ENCODE measurements at places on chromosomes 1 and 21. TPM values are rescaled to one million over a fixed set of nuclear protein-coding genes. Genes with fewer than 3 reads are reported as not detected.
A peak's percentile ranks its signal among the peaks of the same experiment; 100 is the strongest.

KPRP gene
- total RNA-seq, result not detected

AIRE gene
- 0.75 TPM for total RNA-seq

REN gene
- not detected for total RNA-seq

GPR37L1 gene
- total RNA-seq, result not detected

CD48 gene
- not detected for total RNA-seq

MROH7 gene
- total RNA-seq, result 2.0 TPM

GRCh38 chr1:229643996-229644745 is 18.1 kb downstream of the URB2 start:
- peaks cover 31% of the 10 kb centered on the region for H3K36me3 ChIP-seq
- no peaks in the 10 kb centered on the region for H3K27me3 ChIP-seq
- no peak overlapping the region for H3K27ac ChIP-seq
- no peak overlapping the region for H3K4me3 ChIP-seq

DNA sequence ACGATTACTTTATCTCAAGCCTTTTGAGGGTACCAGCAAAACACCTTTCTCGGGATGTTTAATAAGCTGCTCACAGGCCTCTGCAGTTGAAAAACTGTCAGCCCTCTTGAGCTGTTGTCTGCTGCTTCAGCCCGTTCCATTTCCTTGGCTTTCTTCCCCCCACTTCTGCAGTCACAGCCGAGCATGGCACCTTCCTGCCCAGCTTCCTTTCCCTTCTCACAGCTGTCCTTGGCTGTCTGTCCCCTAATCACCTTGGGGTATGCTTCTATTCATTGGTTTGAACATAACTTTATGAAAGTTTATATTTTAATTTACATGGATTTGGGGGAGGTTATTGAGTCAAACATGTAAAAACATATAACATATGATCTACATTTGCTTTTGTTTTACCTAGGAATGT is 6.9 kb upstream of the PROX1 start:
- H3K36me3 ChIP-seq, result no peaks in the 10 kb centered on the region
- H3K4me3 ChIP-seq, result no peak overlapping the region
- H3K4me1 ChIP-seq, result peaks cover 12% of the 10 kb centered on the region
- H3K27me3 ChIP-seq, result peaks cover 41% of the 10 kb centered on the region
- no peak overlapping the region for H3K27ac ChIP-seq

GRCh38 chr1:1089731-1090423 is 15.8 kb upstream of the RNF223 start:
- H3K36me3 ChIP-seq, result no peaks in the 10 kb centered on the region
- H3K4me3 ChIP-seq, result no peak overlapping the region
- no peak for DNase-seq
- H3K4me1 ChIP-seq, result no peaks in the 10 kb centered on the region

DNA sequence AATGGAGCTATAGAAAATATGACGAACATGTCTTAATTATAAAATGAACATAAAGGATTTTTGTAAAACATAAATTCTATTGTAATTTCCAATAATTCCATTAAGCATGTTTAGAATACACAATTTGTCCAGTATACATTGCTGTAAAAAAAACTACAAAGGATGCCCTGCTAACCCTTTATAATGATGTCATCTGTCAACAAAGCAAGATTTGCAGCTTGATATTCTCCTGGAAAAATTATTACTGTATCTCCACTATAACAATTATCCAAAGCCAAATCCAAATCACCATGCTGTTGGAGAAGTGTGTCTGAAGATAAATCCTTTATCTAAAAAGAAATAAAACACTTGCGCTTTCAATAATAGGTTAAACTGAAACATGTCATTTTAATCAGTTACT is 47.6 kb downstream of the SHCBP1L start:
- H3K27ac ChIP-seq, result no peak overlapping the region
- H3K36me3 ChIP-seq, result no peaks in the 10 kb centered on the region
- H3K4me1 ChIP-seq, result no peaks in the 10 kb centered on the region
- DNase-seq, result no peak
- no peaks in the 10 kb centered on the region for H3K27me3 ChIP-seq
- no peak overlapping the region for H3K4me3 ChIP-seq

DNA sequence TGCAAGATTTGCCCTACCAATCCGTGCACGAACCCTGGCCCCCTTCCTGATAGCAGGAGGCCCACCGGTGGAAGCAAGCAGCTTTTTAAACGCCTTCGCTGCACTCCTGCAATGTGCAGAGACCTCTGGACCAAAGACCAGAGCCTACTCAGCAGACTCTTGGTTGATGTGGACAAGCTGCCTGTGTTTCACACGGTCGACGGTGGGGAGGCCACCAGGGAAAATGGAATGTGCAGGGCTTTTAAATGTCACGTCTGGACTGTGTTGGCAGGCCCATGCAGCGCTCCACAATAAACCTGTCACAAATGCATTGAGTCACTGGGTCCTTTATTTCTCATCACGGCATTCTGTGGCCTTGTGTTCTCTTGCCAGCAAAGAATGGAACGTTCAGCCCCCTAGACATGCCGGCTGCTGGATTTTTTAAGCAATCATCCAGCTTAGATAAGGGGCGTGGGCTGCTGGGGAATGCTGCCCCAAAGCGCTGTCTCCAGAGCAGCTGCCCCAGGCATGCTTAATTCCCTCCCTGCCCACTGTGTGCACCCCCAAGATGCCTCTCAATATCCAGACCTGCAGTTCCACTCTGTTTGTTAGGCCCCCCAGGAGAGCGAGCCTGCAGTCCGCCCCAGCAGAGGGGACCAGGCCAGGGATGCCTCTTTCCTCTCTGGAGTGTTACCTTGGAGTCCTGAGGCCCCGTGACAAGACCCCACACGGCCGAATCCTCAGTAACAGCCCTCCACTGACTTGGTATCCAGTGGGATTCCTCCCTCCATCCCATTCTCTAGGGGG is 71.3 kb downstream of the ATP5PO start:
- no peaks in the 10 kb centered on the region for H3K27me3 ChIP-seq
- DNase-seq, result peak; percentile 62
- H3K4me3 ChIP-seq, result no peak overlapping the region
- H3K4me1 ChIP-seq, result no peaks in the 10 kb centered on the region
- H3K27ac ChIP-seq, result no peak overlapping the region

GRCh38 chr1:89724369-89725010 is 91.6 kb downstream of the LRRC8C start:
- no peaks in the 10 kb centered on the region for H3K36me3 ChIP-seq
- no peak overlapping the region for H3K27ac ChIP-seq
- no peak overlapping the region for H3K4me3 ChIP-seq
- H3K27me3 ChIP-seq, result no peaks in the 10 kb centered on the region
- DNase-seq, result no peak

GRCh38 chr1:230292689-230293389 is 133.3 kb downstream of the PGBD5 start:
- DNase-seq, result no peak
- no peaks in the 10 kb centered on the region for H3K27me3 ChIP-seq
- no peak overlapping the region for H3K27ac ChIP-seq
- no peaks in the 10 kb centered on the region for H3K4me1 ChIP-seq
- H3K4me3 ChIP-seq, result no peak overlapping the region

- H3K27ac ChIP-seq, result no peak overlapping the region
- no peaks in the 10 kb centered on the region for H3K27me3 ChIP-seq
- H3K4me1 ChIP-seq, result peaks cover 24% of the 10 kb centered on the region
- DNase-seq, result no peak
- H3K4me3 ChIP-seq, result no peak overlapping the region
Observed at GRCh38 chr1:211332830-211333229, 6.2 kb downstream of the TRAF5 start.

GRCh38 chr1:223870617-223871574 is 25.1 kb upstream of the TP53BP2 start:
- DNase-seq, result no peak
- H3K4me1 ChIP-seq, result no peaks in the 10 kb centered on the region
- no peak overlapping the region for H3K27ac ChIP-seq
- H3K36me3 ChIP-seq, result no peaks in the 10 kb centered on the region
- no peak overlapping the region for H3K4me3 ChIP-seq

DNA sequence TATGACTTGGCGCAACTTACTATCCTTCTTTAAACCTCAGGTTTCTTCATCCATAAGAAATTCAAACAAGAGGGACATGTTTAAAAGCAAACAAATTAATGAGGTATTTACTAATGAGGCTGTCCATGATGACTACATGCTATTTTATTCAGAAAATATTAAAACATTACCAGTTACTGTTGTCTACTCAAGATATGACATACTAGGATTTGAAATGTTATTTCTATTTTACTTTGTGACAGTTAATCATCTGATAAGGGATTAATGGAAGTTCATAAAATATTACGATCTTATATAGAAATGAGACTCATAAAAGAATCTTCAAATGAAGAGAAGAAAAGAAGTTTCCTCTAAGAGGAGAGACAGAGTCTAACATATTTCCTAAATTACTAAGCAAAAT is 80.1 kb downstream of the SPATA6 start:
- H3K27me3 ChIP-seq, result no peaks in the 10 kb centered on the region
- H3K27ac ChIP-seq, result no peak overlapping the region
- no peak for DNase-seq

DNA sequence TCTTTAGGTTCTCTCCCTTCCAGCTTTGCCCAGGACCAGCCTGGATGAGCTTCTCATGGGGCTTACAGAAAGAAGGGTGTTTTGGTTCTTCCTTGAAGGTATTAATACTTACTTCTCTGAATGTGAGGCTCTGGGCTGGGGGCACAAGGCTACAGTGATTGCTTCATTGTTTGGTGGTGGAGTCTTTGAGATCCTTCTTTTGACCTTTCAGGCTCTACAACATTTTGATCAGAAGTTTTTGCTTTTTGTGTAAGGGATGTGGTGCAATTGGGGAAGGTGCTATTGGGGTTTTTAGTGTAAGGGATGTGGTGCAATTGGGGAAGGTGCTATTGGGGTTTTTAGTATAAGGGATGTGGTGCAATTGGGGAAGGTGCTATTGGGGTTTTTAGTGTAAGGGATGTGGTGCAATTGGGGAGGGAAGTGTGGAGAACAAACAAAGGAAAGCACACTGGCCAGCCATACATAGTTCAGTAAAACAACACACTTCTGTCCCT is 103.6 kb upstream of the IVNS1ABP start:
- H3K27me3 ChIP-seq, result no peaks in the 10 kb centered on the region
- H3K27ac ChIP-seq, result no peak overlapping the region
- no peak overlapping the region for H3K4me3 ChIP-seq
- H3K4me1 ChIP-seq, result no peaks in the 10 kb centered on the region

GRCh38 chr1:171438441-171438840 is 46.9 kb upstream of the PRRC2C start:
- peak overlapping the region; percentile 73 for H3K27ac ChIP-seq
- H3K4me1 ChIP-seq, result peaks cover 4% of the 10 kb centered on the region
- no peaks in the 10 kb centered on the region for H3K27me3 ChIP-seq
- no peak overlapping the region for H3K4me3 ChIP-seq

GRCh38 chr21:37223804-37224345 is 43.3 kb downstream of the VPS26C start:
- no peak overlapping the region for H3K27ac ChIP-seq
- H3K4me3 ChIP-seq, result no peak overlapping the region
- no peak for DNase-seq
- H3K27me3 ChIP-seq, result no peaks in the 10 kb centered on the region
- peaks cover 56% of the 10 kb centered on the region for H3K36me3 ChIP-seq

DNA sequence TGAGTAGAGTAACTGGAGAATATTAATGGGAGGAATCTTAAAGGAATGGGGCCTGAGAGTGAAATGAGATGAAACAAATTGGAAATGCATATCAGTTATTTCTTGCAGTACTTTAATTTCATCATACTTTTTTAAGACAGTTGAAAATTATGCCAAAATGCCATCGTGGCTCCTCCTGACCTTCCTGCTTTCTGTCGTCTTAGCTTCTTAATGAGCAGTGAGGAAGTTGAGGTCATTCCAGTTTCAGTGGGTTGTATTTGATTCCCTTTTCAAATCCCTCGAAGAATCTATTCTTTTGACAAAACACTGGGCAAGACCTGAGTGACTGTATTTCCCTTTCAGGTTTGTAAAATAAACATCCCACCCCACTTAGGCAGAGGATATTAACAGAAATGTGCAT is 134.9 kb upstream of the MAP1LC3C start:
- no peaks in the 10 kb centered on the region for H3K4me1 ChIP-seq
- no peak overlapping the region for H3K4me3 ChIP-seq
- H3K36me3 ChIP-seq, result no peaks in the 10 kb centered on the region
- H3K27ac ChIP-seq, result no peak overlapping the region

DNA sequence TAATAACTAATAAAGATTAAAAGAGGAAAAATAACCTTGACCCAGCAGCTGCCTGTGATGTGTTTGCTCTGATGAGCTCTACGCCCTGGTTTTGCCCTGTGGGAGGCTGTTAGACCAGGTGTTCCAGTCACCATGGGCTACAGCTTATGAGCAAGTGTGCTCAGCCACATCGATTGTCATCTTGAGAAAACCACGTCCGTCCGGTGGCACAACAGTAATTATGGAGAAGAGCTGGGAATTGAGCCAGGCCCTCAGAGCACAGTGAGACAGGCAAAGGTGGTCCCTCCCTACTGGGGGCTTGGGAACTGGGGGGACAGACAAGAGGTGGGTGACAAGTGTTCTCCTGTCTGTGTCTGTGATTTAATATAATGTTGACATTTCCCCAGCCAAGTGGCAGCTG is 420.5 kb downstream of the MATN1 start:
- no peak overlapping the region for H3K4me3 ChIP-seq
- H3K27ac ChIP-seq, result no peak overlapping the region
- no peaks in the 10 kb centered on the region for H3K36me3 ChIP-seq
- DNase-seq, result no peak

DNA sequence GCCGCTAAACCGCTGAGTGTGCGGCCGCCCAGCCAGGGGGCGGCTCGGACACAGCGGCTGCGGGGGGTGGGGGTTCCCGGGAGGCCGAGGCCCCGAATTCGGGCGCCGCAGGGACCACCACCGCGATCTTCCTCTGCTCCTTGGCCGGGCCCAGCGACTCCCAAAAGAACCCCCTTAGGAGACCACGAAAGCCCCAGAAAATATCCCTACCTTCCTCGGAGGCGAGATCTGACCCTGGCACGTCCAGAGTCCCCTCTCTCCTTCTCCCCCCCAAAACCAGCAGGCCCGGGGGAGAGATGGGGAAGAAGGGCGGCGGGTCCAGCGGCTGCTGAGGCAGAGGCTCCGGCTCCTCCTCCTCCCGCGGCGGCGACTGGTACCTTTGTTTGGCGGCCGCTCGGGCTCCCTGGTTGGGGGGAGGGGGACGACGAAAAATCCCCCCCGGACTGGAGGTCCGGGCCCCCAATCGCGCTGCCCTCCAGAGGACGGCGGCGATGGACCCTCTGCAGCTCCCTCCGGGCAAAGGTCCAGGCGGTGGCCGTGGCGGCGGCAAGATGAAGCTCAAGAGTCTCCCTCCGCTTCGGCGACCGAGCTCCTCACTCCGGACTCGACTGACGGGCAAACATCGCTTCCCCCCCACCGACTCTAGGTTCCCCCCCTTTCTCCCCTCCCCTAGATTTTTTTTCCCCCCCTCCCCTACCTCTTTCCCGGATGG is at the start of gene ARID4B:
ARID4B (minus strand) TSS at position 621 of the 712 bp plus-strand sequence. CDS start 1,260 bp downstream, outside the sequence.
- peak within 1 kb of the TSS; percentile 98 for H3K4me3 ChIP-seq
- no peak for DNase-seq
- peaks cover 9% of the 10 kb centered on the region for H3K4me1 ChIP-seq

Data from ascending aorta (tissue), 2 donors.